Amygdala (tissue), 56 donors: ENCODE measurements at places on chromosomes 13 and 19.

DNA sequence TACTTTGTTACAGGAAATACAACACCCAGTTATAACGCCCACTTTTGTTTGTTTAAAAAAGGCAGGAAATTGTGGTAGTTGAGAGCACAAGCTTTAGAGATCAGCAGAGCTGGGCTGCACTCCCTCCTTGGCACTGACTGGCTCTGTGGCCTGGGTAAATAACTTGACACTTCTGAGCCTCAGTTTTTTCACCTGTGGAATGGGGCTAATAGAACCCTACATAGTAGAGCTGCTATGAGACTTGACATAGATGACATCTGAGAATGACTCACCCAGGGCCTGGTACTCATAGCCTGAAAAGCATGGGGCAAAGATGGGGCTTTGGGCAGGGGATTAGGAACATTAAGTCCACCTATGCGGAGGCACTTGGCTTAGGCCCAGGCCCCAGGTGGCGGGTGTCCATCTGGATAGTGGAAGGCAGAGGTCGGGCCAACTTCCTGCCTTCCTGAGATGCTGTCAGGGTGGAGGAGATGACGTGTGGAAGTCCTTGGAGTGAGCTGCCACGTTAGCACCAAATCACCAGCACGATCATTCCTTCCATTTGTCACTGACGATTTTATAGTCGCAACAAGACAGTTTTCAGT is 159.1 kb downstream of the KATNAL1 start:
- DNase-seq = no peak

DNA sequence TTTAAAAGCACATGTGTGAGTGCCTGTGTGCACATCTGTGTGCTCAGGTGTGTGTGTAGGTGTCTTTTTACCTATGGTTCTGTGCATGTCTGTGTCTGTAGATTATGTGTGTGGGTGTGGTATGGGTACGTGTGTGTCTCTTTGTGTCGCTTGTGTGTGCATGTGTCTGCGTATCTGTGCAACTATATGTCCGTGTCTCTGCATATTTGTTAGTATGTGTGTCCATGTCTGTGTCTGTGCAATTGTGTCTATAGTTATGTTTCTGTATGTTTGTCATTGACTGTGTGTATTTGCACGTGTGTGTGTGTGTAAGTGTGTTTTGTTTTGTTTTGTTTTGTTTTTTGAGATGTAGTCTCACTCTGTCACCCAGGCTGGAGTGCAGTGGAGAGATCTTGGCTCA is 7.3 kb upstream of the KCTD15 start:
- DNase-seq = no peak

- DNase-seq = peak; percentile 32
Measured at GRCh38 chr19:1725100-1726064, 27.9 kb upstream of the ONECUT3 start.

- no peak for DNase-seq
Measured at GRCh38 chr19:14167576-14168138, 31.3 kb upstream of the ASF1B start.

- DNase-seq = no peak
Measured at GRCh38 chr19:2952953-2953481, 8.2 kb upstream of the ZNF77 start.

DNA sequence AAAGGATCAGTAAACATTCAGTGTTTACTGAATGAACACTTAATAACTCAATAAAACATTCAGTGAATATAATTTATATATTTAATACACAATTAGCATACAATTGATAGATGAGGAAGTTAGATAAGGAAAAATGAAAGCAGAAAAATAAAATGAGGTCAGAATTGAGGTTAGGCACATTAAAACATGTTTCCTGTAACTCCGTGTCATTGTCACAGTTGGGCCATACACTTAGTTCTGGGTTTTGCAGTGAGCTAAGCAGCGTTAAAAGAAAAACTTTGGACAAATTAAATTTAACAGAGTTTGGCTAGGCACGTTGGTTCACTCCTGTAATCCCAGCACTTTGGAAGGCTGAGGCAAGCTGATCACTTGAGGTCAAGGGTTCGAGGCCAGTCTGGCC is 71.4 kb downstream of the MIPEP start:
- DNase-seq = no peak

DNA sequence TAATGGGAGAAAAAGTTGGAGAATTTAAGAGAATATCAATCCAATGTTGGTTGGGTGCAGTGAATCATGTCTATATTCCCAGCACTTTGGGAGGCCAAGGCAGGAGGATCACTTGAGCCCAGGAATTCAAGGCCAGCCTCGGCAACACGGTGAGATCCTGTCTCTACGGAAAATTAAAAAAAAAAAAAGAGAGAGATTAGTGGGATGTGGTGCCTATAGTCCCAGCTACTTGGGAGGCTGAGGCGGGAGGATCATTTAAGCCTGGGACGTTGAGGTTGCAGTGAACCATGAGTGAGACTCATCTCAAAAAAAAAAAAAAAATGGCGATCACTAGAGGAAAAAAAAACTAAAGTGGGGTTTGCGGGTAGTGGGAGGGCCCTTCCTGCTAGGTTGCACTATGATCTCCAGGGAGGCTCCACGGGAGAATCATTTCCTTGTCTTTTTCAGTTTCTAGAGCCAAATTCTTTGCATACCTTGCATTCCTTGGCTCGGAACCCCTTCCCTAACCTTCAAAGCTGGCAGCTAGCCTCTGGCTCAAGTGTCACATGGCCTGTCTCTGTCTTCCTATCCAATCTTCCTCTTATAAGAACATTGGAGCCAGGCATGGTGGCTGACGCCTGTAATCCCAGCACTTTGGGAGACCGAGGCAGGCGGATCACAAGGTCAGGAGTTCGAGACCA is 5.8 kb upstream of the ERCC2 start:
- no peak for DNase-seq

DNA sequence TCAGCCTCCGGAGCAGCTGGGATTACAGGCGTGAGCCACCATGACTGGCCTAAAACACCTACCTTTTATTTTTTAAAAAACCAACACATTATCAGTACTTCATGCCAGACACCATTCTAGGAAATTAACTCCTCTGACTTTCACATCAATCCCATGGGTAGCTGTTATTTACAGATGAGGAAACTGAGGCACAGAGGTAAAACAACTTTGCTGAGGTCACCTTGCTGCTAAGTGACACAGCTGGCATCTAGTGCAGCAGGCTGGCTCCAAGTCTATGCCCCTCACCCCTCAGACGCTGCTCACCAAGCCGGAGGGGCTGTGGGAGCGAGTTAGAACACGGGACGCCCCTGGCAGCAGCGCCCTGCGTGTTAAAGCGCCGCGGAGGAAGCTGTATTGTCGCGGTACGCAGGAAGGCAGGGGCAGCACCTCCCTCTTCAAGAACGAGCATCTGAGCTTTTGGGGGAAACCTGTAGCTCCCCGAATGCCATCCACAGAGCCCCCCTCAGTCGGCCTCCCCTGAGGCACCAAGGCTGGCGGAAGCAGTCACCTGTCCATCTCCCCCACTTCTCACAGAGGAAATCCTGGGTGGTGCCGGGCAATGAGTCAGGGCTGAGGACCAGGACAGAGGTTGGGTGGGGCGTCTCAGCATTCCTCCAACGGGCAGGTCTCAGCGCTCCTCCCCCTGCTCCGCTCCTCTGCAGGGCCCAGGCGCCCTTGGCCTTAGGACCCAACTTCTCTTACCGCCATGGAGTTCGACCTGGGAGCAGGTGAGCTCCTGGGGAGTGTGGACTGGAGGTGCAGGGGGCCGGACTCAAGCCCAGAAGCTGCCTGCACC is at the start of gene C19orf33:
TSS of gene C19orf33 (plus strand) at position 735 of the 835 bp plus-strand sequence. CDS start at position 746, 11 bp downstream.
- no peak for DNase-seq

GRCh38 chr13:35768073-35768472 is 291.6 kb upstream of the MAB21L1 start:
- no peak for DNase-seq

DNA sequence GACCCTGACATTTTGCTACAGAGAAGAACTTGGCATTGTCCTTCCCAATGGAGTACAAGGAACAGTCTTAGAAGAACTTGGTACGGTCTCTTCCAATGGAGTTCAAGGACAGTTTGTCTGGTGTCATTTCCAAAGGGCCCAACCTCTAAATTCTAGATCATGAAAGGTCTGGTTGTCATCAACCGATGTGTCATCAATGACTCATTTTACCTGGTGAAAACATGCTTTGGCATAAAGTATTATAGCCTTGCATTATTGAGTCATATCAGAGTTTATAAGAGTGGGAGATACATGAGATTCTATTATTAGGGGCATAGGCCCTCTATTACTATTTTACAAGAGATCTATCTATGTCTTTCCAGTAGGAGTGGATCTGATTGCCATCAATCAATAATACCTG is 4.3 kb downstream of the CYP2B6 start:
- DNase-seq = no peak

DNA sequence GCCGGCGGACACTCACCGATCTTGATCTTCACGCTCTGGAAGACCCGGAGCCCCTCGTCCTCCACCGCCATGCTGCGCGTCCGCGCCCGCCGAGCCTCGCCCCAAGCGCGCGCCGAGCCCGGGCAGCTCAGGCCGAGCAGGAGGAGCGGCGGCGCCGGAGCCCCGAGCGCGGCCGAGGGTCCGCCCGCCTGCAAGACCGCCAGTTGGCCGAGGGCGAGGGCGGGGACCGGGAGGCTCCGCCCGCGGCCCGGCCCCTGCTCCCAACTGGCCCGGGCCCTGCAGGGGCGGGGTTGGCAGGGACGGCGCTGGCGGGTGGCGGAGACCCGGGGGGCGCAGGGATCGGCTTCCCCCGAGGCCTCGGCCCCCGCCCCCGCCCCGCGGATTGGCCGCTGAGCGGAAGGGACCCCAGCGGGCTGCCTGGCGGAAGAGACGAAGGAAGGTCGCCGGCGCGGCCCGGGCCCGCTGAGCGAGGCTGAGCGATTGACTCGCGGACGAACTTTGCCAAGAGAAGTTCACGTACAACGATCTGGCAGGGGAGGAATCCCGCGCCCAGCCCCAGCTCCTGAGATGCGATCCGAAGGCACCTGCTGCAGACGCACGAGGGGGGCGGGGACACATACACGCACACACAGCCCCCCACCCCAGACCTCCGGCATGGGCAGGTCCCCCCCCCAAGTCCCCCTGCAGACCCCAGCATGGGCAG is at the start of gene RASA3:
TSS of gene RASA3 (minus strand) at position 205 of the 703 bp plus-strand sequence. CDS start at position 71, 134 bp downstream.
- peak; percentile 75 for DNase-seq

DNA sequence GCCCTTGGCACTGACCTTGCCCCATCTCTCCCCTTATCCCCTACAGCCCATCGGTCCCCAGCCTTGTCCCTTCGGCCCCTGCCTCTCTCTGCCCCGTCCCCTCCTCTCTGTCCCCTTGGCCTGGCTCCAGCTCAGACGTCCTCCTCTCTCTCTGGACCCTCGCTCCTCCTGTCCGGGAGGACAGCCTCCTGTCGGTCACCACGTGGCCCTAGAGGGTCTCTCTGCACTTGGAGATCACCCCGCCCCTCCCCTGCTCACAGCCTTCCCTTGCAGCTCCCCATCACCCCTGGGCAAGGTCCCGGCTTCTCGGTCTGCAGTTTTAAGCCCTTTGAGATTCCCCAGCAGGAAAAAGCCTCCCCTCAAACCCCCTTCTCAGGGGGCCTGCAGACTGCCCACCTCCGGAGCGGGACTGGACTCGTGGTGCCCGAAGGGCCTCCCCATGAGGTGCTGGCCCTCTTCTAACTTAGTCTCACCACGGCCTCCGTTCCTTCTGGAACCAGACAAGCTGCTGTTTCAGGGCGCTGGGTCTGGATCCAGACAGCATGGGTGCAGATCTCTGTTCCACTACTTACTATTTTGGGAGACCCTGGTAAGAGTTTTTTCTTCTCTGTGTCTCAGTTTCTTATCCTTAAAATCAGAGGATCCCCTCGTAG is 3.3 kb upstream of the KLK15 start:
- DNase-seq = no peak

DNA sequence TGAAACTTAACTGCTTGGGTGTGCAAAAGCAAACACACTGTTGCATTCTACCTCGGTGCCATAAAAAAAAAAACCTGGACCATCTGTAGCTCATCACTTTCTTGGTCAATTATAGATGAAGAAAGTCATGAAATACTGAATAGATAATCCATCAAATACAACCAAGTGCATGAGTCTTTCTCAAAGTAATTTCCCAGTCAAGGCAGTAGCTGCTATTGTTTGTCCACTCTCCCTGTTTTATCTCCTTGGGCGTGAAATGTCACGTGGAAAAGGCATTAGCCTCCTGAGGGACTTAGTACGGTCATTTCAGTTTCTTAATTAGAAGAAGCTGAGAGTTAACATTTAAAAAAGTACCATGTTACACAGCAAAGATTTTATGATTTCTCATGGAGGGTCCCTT is 1697.9 kb downstream of the PCDH9 start:
- DNase-seq = no peak

- DNase-seq = no peak
Measured at GRCh38 chr19:33214596-33214995, 11.1 kb downstream of the SLC7A10 start.

GRCh38 chr19:19294914-19295313 is 21.8 kb upstream of the TM6SF2 start:
- DNase-seq = no peak

- DNase-seq = no peak
Measured at GRCh38 chr19:18637673-18638630, 1.1 kb downstream of the KLHL26 start.

DNA sequence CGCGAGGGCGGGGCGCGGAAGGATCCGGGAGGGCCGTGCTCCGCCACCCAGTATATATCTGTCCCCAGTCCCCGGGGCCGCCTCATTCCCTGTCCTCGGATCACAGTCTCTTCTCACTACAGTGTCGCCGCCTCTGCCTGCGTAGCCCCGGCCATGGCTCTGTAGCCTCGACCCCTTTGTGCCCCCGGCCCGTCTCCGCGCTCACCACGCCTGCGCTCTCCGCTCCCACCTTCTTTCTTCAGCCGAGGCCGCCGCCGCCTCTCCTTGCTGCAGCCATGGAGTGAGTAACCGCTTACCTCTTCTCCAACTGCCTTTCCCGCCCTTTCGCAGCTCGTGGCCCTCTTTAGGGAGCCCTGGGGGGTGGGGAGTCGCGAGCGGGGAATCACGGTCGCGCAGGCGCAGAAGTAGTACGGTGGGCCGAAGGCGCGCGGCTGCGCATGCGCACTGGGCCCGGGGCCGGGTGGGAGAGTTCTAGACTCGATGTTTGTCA is at the start of the genes ATF5 and NUP62:
TSS of gene ATF5 (plus strand) at position 85 of the 490 bp plus-strand sequence. CDS start 1,646 bp downstream, outside the sequence.
TSS of gene NUP62 (minus strand) at position 384 of the 490 bp plus-strand sequence. CDS start 19,697 bp downstream, outside the sequence.
- DNase-seq = peak; percentile 80

GRCh38 chr19:28686756-28687155 is 526.2 kb downstream of the UQCRFS1 start:
- no peak for DNase-seq

DNA sequence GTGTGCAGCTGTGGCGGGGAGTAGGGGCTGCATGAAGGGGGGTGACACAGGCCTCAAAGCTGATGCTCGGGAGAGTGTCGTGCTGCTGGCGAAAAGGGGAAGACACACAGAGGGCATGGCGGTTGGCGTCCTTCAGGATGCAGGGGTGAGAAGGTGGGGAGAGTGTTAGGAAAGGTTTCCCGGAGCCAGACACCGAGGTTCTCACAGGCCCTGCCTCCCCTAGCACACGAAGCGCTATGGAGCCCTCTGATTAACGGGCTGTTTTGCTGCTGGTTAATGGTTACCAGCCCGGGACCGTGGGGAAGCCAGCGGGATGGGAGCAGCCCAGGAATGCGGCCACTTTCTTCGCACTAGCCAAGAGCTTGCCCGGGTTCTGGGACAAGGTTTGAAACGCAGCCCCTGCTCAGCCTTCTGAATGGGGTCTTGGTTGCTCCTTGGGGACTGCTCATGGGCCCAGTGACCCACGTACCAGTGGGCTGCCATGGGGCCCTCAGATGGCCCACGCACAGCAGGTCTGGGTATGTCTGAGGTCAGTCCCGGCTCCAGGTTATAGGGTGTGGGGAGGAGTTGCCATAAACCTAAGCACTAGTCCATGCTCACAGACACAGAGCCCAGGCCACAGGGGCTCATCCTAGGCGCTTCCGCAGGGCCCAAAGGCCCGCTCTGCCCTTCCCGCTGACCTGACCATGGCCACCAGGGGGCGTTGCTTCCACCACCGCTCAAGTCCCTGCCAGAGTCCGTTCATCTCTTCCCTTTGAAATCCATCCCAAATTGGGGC is 31.3 kb upstream of the ISYNA1 start:
- DNase-seq = no peak

- DNase-seq = no peak
Measured at GRCh38 chr13:73089213-73089612, 30.4 kb downstream of the KLF5 start.
